Stimulated activated CD4-positive, alpha-beta T cell treated with anti-CD3 and anti-CD28 coated beads, Interleukin-1b, Interleukin-23, amount 100 ng/mL, for 24 hours (primary cell): ENCODE measurements at places on chromosomes 2 and 18.

DNA sequence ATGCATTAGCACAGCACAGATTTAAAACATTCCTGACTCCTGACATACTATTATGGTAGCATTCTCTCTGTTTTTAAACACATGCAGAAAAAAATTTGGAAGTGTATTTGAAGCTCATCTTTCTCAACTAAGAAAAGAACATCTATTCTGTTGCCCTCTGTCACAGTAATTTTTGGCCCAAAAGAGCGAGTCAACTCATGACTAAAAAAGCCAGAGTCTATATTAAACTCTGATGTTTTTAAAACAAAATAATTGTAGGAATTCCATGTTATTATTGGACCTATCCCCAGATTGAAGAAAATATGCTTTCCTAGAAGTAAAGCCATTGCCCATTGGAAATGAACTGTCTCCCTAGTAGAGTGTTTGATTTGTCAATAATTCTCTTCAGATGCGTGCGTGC lies 96.7 kb downstream of the CRIM1 start:
- no peak for DNase-seq

GRCh38 chr2:173254659-173255058 lies 100.0 kb upstream of the CDCA7 start:
- no peak for DNase-seq

DNA sequence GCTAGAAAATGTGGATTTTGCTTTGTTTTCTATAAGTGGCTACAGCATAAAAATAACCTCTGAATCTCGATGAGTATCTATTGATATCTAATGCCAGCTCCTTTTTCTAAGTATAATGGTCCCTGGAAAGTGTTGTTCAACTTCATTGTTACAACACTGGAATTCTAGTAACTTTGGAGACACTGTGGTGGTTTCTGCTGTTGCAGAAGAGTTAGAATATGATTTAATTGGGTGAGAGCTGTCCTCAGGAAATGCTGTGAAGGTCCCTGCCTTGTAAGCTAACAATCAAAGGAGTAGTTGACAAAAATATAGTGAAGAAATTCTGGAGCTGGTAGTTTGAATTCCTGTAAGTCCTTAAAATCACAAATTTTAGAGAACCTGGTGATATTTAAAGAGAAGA lies 62.1 kb downstream of the C18orf63 start:
- no peak for DNase-seq

DNA sequence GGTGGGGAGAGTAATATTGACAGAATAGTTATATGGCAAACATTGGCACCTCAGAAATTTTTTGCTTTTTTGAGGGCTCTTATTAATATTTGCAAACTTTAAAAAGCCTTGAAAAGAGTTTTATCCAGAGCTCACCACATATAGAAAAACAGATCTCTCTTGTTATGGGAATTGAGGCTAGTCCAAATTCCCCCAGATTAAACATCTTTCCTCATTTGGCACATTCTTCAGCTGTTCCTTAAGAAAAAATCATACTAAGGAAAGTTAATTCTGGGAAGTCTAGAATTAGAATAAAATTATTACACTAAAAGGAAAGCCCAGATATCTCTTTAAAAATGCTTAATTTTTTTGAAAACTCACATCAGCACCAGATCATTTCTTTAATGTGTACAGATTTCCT lies 5.6 kb downstream of the TFPI start:
- DNase-seq, result no peak

GRCh38 chr18:25659541-25659940 lies 307.6 kb upstream of the ZNF521 start:
- DNase-seq, result no peak

DNA sequence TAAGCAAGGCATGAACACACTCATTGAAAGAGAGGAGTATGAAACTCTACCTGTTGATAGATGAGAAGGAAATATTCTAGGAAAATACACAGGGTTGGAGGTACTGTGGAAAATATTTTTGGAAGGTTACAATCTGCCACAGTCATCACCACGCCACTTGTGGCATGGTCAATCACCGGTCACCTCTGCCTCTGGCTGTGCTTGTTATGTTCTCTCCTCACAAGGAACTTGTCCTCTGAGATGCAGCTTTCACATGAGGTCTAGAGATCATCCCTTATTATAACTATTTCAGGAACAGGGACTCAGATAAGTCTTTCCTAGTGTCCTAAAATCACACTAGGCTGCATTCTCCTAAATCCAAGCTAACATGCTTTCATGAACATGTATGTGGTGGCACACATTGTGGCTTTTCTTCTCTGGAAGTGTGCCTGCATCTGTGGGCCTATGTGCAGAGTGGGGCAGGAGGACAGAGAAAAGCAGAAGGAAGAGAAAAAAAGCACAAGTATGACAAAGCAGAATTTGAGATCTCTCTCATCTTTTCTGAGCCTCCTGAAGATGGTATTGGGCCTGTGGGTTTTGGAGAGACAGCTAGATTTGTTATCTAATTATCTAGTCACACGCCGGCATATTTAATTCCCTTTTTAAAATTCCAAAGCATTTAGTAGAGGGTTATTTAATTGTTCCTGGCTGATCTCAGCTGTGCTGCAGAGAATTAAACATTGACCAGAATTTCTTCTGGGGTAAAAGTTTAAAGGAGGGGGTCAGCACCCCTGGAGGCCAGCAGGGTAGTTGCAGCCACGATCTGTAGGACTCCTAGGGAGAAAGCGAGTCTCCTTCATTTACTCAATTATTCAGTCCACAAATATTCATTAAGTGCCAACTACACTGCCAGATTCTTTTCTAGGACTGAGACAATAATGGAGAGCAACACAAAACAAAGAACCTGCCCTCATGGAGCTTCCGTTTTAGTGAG lies 294.6 kb downstream of the RDH14 start:
- DNase-seq, result no peak

- no peak for DNase-seq
Observed at GRCh38 chr18:45787346-45787745, 38.1 kb upstream of the SIGLEC15 start.

DNA sequence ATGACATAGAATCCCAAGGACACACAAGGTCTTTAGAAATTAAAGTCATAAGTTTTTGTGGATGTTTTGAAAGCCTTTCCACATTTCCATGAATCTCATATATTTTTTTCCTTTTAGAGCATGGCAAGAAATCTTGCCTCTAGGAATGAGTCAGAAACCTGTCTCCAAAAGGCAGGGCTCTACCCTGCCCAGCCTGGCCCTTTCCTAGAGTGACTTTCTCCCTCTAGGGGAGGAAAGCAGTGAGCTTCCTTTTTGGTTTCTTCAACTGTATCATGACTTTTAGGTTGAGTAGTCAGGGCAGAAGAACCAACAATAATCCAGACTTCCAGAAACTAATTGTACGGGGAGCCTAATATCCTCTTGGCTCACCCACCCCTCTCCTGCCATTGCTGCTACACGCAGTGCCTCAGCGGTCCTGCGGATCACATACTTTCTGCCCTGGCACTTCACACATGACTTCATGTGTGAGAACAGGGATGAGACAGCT lies 300.3 kb downstream of the AGPS start:
- no peak for DNase-seq

DNA sequence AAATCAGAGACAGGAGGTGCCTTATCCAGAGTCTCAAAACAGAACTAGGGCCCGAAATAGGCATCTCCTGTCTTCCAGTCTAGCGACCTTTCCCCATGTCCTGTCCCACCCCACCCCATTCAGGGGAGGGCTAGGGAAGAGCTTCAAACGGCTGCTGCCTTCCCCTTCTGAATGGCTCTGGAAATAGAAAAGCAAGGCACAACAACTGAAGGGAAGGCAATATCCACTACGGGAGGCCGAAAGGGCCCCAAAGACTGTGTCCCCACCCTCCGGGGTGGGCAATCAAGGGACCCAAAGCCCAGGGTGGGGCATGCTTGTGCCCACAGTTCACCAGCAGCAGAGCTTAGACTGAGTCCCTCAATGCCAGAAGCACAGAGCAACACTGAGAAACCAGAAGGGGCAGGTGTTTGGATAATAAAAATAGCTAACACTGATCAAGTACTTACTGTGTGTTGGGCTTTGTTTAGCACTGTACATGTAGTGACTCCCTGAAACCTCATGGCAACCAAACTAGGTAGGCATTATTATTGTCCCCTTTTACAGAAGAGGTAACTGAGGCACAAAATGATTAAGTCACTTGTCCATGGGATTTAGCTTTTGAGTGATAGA lies 38.5 kb downstream of the CYRIA start:
- no peak for DNase-seq

DNA sequence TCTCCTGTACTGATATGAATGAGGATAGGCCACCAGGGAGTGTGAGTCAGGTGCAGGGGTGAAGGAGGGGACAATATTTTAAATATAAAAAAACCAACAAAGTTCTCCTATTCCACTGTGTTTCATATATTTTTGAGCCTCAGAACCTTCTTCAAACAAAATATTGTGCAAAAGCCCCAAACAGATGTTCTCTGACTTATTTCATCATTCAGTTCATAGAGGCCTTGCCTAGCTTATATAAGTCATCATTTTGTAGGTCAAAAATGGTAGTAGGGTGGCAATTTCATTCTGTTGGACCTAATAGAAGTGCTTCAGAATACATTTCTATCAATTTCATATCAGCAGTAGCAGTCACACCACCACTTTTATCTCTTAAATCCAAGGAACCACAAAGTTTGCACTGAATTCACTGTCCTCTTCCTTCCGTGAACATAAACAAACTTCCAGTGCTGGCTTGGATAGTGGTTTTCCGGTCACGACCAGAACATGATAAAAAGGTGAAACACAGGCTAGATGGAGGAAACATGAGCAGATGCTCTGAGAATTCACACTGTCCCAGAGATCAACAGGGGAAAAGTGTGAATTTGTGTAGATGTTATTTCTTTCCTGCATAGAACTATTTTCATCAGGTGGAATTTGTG lies 99.1 kb downstream of the EN1 start:
- no peak for DNase-seq

DNA sequence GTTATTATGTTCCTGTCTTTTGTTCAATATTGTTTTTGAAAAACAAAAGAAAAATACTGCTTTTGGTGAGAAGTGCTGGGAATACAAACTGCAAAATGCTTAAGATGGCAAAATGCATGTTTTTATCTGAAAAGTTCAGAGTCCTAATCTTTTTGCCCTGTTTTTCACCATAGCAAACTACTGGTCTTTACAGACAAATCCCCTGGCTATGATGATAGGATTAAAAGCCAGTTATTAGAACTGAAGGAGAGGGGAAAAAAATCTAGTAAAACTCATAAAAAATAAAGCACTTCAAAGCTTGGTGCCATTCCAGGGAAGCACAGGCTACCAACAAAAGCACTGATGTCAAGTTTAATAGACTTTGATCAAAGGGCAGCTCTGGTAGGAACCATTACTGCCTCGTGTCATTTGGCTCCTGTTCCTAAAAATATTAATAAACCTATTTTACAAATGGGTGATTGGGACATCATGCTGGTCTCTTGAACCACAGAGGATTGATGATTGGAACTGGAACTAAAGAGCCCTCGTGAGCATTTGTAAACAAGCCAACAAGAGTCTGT lies 194.7 kb downstream of the RAB3GAP1 start:
- DNase-seq, result no peak

GRCh38 chr2:15275346-15275745 lies 285.8 kb downstream of the NBAS start:
- no peak for DNase-seq

DNA sequence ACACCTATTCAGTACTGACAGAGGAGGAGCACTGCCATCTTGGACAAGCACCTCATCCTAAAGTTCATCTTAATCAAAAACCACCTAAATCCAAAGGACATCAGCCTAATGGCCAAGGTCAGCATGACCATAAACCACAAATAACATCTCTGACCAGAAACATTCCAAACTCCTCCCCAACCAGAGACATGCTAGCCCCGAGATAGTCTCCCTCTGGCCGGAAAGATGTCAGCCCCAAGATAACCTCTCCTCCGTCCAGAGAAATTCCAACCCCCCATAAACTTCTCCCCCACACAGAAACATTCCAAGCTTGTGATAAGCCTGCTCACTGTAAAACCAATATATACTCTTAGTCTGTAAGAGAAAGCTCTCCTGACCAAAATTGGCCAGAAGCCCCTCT lies 260.6 kb downstream of the CLIP4 start:
- DNase-seq, result no peak

- no peak for DNase-seq
Observed at GRCh38 chr2:12950957-12951656, 234.4 kb downstream of the TRIB2 start.

GRCh38 chr18:5393779-5394178 lies 98.3 kb upstream of the ZBTB14 start:
- DNase-seq, result no peak

GRCh38 chr2:152367547-152368390 lies 32.8 kb downstream of the FMNL2 start:
- DNase-seq, result no peak

DNA sequence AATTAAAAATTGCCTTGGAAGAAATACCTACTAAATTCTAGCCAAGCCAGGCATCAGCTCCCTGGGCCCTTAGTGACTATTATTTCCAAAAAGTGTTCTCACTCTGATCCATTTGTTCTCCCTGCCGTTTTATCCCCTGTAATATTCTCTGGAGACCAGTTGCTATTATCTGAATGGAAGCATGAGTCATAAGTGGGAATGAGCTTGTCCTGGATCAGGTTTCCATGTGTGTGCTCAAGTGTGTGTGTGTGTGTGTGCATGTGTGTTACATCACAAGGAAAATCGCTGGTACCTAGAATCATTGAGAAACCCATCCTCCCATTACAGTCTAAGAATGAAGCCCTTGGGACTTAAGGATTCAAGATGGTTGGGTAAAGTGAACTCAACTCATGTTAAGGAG lies 130.3 kb upstream of the CXCR4 start:
- no peak for DNase-seq

- no peak for DNase-seq
Observed at GRCh38 chr2:135485441-135485840, 45.6 kb downstream of the ZRANB3 start.

- no peak for DNase-seq
Observed at GRCh38 chr2:177806025-177806424, 266.6 kb downstream of the PDE11A start.

DNA sequence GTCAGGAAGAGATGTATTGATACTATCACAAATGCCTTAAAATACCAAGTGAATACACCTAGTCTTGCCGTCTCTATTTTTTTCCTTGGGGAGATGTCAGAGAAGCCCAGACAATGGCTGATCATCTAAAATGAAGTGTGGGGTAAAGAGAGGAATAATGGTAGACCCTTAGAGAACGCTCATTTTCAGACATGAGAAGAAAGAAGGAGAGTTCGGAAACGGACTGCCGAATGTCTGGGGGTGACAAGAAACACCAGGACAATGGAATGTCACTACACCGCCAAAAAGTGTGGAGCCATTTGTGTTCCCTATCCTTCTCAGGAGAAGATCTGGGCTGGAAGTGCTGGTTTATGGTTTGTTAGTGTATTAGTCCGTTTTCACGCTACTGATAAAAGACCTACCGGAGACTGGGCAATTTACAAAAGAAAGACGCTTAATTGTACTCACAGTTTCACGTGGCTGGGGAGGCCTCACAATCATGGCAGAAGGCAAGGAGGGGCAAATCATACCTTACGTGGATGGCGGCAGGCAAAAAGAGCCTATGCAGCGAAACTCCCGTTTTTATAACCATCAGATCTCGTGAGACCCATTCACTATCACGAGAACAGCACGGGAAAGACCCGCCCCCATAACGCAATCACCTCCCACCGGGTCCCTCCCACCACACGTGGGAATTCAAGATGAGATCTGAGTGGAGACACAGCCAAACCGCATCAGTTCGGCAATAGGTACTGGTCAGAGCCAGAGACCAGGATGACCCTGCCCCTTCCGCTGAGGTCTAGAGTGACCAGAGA lies 743.7 kb downstream of the GALR1 start:
- no peak for DNase-seq
